ENCODE measurements at places on chromosomes 6 and 20.

DNA sequence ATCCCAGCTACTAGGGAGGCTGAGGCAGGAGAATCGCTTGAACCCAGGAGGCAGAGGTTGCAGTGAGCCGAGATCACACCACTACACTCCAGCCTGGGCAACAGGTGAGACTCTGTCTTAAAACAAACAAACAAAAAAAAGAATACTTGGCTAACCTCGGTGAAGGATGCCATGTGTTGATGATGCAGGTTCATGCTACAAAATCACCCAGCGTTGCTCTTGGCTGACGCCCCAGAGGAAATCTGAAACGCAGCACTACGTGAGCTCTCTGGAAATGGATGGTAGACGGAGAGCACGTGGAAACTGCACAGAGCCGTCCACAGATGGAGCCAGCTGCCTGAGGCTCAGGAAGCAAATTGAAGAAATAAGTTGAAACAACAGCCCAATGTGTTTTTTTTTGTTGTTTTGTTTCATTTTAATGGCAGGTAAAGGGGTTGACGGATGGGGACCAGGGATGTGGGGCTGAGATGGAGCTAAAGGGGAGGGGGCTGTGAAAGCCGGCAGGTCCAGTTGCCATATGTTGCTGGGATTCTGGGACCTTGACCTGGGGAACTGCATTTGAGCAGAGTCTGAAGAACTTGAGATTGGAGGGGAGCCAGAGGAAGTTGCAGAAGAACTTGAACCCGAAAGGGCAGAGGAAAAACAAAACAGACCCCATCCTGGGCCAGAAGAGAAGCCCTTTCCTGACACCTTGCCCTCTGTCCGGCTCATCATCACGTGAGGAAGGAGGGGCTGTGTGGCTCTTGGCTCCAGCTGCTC lies 12.8 kb upstream of the MANBAL start:
- DNase-seq: peak; percentile 20

GRCh38 chr20:47781632-47782031 lies 3.6 kb downstream of the SULF2 start:
- DNase-seq: no peak

GRCh38 chr20:17570347-17571152 lies 675 bp downstream of the DSTN start:
- DNase-seq: peak; percentile 33

DNA sequence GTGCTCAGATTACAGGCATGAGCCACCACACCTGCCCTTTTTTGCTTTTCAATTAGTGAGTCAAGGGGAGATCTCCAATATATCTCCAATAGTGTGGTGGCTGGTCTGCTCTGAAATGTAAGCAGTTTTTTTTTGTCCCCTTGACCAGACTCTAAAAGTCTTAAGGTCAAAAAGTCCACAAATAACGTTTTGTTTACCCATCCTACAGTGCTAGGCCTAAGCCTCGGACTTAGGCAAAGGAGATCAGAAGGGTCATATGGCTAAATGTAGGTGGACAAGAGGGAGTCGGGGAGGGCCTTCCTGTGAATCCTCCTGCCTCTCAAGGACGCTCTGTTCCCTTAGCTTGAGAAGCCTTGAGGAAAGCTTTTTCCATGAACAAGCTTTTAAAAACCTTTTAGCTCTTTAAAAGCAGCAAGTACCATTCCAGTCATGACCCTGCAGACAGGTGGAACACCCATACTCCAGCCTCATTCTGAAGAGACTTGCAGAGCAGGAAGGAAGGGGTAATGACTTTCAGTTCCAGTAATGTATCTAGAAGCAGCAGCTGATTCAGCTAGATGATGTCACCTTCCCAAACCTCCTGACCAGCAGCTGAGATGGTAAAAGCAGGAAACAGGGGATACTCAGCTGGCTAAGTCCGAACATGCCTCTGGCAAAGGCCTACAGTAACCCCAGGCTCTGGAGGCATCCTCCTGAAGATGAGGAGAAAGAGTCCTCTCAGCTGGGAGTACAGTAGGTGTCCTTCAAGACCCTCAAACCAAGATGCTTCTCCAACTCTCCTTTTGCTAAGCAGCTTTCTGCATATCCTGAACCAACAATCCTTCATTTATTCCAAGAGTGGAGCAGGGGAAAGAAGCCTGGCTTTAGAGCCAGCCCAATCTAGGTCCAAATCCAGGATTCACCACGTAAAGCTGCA lies 23.6 kb downstream of the BCL2L1 start:
- DNase-seq: no peak

- no peak for DNase-seq
Measured at GRCh38 chr6:751765-752164, 58.8 kb upstream of the EXOC2 start.

- no peak for DNase-seq
Measured at GRCh38 chr6:108568101-108568500, 7.4 kb downstream of the FOXO3 start.

All from CD4-positive, alpha-beta T cell treated with Interleukin-17A for 4 hours (primary cell).